ENCODE measurements at places on chromosomes 6 and 20.

DNA sequence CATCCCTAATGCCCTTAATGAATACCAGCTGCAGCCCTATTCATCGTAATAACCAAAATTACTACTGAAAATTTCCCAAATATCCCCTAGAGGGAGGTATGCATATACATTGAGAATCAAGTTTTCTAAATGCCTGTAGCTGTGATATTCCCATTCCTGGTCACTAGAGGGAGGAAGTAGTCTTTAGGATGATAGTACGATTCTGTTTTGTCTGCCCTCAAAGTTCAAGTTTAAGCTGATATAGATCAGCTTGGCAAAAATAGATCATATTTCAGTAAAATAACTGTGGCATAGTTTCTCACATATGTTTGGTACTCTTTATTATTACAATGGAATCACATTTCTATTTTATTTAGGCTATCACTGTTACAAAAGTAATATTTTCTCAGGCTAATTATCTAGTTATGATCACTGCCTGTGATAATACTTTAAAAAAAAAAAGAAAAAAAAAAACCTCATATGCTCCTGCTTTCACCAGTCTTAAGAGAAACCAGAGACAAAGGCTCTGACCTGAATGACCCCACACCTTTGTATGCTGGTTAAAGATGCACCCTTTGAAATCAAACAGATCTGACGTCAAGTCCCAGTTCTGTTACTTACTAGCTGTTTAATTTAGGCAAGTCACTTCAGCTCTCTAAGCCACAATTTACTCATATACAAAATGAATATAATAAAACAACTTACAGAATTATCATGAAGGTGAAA is 11.0 kb downstream of the TSPYL1 start:
- no peak for DNase-seq

DNA sequence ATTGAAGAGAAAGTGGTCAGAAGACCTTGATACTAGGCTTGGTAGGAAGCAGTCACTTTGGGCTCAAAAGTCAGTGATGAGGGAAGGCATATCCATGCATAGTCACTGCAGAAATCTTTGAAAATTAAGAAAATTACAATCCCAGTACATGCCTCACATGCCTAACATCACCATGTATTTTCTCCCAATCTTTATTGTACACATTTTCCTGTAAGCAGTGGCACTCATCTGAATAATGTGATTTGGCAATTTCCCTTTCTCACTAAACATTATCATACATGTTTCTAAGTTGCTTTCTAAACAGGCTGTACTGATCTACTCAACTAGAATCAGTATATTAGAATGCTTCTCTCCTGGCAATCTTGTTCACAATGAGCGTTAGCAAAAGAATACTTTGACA is 280.7 kb upstream of the SUPT3H start:
- no peak for DNase-seq

DNA sequence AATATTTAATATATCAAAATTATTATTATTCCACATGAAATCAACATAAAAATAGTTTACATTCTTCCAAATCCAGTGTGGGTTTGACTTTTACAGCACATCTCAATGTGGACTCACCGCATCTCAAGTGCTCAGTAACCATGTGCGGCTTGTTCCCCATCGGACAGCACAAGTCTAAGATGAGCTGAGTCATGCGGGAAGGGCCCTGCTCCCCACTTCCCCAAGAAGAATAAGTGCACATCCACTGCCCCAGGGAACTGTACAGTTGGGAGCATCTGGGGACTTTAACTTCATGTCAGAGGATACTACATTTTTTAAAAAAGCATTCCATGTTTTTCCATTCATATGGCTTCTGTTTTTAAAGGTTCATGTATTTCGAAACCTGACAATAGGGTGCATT is 325.6 kb downstream of the BTBD3 start:
- no peak for DNase-seq

DNA sequence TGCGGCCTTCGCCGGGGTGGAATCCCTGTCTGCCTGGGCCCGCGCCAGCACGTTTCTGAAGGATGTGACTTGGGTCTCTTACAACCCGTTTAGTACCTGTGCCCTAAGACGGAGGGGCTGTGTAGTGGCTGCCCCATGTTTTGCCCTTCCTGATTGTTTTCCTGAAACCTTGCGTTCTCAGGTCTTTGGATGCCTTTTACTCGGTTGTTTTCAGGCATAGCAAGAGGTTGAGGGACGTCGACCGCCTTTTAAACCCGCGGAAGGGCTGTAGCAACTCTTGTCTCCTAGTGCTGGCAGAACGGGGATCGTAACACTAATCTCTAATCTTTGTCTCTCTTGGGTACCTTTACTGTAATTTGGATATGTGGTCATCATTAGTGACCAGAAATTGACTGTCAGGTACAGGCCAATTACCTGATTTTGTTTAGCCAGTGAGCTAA is 706 bp upstream of the NANP start:
- no peak for DNase-seq

DNA sequence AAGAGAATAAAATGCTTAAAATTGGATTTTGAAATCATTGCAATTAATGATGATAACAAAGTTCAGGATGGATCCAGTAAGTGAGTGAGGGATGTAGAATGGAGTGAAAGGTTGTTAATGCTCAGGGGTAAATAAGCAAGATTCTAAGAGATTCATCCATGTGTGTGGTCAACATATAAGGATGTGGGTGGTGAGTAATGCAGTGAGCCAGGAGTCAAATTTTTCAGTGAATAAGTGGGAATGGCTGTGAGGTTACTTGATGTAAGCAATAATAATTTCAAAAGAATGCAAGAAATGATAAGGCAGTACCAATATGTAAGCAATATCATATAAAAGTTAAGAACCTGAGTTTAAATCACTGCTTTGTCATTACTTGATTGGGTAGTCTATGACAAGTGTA is 207.5 kb upstream of the ADGRB3 start:
- no peak for DNase-seq

DNA sequence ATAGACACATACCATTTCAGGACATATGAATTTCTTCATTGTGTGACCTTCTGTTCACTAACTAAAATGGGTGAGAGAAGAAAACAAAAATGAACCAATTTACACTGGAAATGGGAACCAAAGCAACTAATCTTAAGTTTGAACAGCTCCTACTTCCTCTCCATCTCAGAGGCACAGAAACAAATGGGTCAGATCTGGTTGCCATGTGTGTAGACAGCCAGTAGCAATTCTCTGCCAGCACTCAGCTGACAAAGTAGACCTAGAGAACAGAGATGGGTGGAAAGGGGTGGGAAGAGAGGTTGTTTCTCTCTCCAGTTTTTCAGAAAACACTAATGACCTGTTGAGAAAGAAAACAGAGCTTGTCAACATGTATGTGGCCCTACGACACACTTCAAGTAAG is 14.3 kb upstream of the POPDC3 start:
- no peak for DNase-seq

DNA sequence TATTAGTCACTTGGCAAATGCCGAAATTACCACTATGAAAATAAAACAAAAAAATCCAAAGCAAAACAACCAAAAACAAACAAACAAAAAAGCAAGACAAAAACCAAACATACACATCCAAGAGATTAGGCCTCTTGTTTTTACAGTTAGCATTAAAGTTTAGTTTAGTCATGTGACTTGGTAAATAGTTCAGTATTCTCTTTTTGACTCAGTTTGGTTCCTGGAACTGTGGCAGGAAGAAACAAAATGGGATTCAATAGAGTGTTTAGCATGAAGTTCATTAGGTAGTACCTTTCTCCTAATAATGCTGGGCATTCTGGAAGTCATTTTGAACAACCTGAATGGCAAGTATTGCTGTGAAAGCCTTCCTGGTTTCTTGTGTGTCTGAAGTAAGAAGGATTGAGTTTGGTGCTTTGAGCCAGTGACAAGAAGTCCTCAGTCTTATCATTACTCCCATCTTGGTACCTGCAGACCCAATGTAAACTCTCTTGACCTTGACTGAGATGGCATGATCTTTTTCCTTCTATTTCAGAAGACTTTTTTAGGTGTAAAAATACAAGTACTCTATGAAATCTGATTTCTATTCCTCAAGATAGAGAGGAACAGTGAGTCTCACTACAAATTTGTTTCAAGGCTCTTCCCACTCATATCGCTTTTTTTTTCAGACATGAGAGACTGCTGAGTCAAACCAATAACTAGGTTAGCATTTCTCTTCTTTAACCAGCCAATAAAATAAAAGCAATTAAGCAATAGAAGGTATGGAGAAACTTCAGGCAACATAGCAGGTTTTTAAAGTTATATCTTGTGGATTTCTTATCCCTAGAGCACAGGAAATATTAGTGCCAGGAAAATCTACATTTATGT is 223.6 kb upstream of the PREP start:
- DNase-seq = no peak

DNA sequence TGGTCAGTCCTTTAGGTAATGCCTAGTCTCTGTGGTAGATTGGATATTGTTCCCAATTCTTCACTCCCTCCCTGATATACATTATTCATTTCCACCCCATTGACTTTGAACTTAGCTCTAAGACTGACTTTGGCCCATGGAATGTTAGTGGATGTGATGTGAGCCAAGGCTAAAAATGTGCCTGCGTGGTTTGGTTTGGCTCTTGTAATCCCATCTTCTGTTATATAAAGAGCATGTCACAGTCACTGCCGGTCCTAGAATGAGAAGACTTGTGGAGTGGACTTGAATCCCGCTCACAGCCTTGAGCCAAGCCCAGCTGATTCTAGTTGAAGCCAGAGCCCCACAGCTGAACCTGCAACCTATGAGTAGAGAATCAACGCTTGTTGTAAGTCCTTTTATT is 23.6 kb upstream of the DNAAF9 start:
- no peak for DNase-seq

GRCh38 chr6:35580836-35581235 is 68.1 kb upstream of the TULP1 start:
- no peak for DNase-seq

DNA sequence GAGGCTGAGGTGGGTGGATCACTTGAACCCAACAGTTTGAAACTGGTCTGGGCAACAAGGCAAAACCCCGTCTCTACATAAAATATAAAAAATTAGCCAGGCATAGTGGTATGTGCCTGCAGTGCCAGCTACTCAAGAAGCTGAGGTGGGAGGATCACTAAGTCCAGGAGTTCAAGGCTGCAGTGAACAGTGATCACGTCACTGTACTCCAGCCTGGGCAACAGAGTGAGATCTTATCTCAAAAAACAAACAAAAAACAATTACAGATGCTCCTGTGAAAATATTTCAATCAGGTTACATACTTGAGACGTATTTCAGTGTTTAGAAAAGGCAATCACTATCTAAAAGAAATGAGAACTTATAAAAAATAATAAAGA is 33.8 kb downstream of the RANBP9 start:
- DNase-seq = no peak

Data from Peyer's patch (tissue), 4 donors.